ENCODE measurements at places on chromosomes 5 and 9. TPM values are rescaled to one million over a fixed set of nuclear protein-coding genes. Genes with fewer than 3 reads are reported as not detected.

GRCh38 chr5:168218746-168219145, 72.7 kb upstream of the WWC1 start:
- DNase-seq: no peak

The RALGDS gene
- total RNA-seq: 29.5 TPM

- no peak for DNase-seq
These were observed 43.7 kb downstream of the CDH6 start for GRCh38 chr5:31237174-31237573.

- peak; percentile 63 for DNase-seq
These were observed 718 bp upstream of the DENND4C start for GRCh38 chr9:19229595-19230354.

- DNase-seq: peak; percentile 60
These were observed 56.0 kb upstream of the PTGER4 start for GRCh38 chr5:40623480-40624420.

The ANKRD33B gene
- total RNA-seq: 1.9 TPM

The ZNF622 gene
- 25.7 TPM for total RNA-seq

GRCh38 chr5:44568519-44568918, 179.3 kb upstream of the FGF10 start:
- DNase-seq: no peak

The GARIN3 gene
- 3.8 TPM for total RNA-seq

The LCN6 gene
- not detected for total RNA-seq

GRCh38 chr5:159053216-159053615, 46.5 kb downstream of the EBF1 start:
- no peak for DNase-seq

The FGD3 gene
- 57.7 TPM for total RNA-seq

DNA sequence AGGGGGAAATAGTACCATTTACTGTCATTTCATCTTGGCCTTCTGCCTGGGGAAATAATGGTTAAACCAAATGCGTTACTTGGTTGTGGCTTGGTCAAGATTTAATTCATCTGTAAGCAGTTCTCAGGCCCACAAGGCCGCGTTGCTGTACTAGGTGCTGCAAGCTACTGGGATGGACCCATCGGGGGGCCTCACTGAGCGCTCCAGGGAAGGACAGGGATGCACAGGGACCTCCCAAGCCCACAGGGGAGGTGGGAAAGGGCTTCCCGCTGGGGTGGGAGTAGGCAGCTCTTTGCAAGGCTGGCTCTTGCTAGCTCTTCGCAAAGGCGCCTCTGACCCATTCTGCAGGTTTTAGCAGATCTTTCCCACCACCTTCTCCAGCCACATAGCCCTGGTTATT, 8.0 kb downstream of the GFPT2 start:
- DNase-seq: no peak

DNA sequence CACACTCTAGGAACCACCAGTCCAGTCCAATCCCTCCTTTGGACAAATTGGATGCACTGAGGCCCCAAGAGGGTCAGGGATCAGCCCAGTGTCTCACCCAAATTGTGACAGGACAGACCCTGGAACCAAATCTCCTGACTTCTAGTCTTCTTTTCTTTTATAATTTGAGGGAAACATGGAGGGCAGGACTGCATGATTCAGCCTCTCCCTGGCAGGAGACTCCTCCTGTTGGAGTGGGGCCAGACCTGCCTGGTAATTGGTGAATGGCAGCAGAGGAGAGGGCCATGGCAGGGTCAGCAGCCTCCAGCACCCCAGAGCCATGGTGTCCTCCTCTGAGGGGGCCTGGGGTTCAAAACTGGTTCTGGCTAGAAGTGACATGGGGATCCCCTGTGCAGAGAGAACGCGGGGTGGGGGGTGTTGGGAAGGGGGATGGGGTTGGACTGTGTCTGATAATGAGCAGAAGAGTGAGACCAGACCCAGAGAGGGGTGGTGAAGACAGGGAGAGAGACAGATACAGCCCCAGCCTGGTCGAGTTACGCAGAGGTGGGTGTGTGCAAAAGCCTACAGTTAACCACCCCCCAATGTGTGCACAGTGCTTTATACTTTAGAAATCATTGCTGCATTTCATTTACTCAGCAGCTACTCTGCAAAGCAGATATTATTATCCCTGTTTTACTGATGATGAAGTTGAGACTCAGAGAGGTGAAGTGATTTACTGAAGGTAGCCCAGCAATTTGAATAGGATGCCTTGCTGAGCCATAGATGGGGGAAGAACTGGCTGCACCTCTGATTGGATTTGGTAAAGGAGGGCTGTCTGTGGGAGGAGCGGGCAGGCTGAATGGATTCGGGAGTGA, 3.8 kb upstream of the SYNPO start:
- no peak for DNase-seq

- DNase-seq: no peak
These were observed 374.2 kb downstream of the MAN2A1 start for GRCh38 chr5:110063640-110064602.

GRCh38 chr5:170293273-170293672, 4.3 kb downstream of the LCP2 start:
- DNase-seq: peak; percentile 66

- no peak for DNase-seq
These were observed 14.2 kb downstream of the GADD45G start for GRCh38 chr9:89619019-89619418.

DNA sequence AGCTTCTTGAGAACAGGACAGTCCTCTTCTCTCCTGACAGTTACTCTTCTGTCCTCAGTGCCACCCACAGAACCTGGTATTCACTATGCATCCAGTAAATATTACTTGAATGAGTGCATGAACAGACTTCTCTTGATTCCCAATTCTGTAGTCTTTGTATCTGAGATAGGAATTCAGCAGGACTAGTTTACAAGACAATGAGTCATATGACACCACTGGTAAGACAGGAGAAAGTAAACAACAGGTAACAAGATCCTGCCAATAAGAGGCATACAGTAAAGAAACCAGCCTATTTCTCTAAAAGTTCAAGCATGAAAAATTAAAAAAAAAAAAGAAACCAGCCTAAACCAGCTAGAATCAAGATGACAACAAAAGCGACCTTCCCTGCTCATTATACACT, 6.2 kb downstream of the ZNF883 start:
- no peak for DNase-seq

DNA sequence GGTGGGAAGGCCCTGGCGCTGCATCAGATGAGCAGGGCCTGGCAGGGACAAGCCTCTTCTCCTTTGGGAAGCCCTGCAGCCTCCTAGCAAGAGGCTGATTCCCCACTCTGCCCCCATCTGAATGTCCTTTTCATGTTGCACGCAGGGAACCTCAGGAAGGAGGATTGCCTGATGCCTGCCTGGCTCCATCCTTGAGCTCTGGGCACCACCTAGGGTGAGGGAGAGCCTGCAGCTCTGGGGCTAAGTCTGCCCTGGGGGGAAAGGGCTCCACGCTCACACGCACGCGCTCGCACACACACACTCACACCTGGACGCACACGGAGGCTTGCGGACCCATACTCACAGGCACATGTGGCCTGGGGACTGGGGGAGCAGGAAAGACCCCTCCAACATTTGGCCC, 86.6 kb downstream of the LMX1B start:
- no peak for DNase-seq

GRCh38 chr9:91423785-91424402, at the start of gene NFIL3:
TSS of gene NFIL3 (minus strand) at chr9:91423832. CDS start at chr9:91410734, 13,098 bp downstream.
- DNase-seq: peak; percentile 71

The SH3GL2 gene
- total RNA-seq: not detected

GRCh38 chr5:119318256-119318894, 37.4 kb upstream of the TNFAIP8 start:
- peak; percentile 61 for DNase-seq

DNA sequence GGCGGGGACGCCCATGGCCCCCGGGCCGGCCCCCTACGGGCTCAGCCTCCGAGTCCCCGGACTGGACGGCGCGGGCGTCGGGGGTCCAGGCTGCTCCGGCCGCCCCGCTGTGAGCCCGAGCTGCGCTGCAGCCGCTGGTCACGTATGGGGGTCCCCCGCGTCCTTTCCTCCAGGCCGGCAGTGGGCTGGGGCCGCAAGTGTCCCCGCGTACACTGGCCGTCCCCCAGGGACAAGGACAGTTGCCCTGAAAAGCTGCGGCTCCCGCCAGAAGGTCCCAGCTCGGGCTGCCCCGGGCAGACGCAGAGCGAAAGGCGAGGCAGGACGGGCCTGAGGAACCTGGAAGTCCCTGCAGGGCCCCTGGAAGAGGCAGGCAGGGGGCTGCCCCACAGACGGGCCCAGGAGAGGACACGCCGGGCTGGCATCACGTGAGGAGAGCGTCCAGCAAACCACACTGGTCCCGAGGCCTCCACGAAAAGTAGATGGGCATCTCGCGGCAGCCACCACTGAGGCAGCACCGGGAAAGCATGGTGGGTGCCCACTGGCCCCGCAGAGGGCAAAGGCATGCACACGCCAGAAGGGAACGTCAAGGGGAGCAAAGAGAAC, 3.3 kb upstream of the NKD2 start:
- peak; percentile 4 for DNase-seq

- no peak for DNase-seq
These were observed 3.2 kb upstream of the TMEM268 start for GRCh38 chr9:114607671-114608524.

The SV2C gene
- not detected for total RNA-seq

- DNase-seq: no peak
These were observed 36.3 kb upstream of the AKNA start for GRCh38 chr9:114424126-114424525.

DNA sequence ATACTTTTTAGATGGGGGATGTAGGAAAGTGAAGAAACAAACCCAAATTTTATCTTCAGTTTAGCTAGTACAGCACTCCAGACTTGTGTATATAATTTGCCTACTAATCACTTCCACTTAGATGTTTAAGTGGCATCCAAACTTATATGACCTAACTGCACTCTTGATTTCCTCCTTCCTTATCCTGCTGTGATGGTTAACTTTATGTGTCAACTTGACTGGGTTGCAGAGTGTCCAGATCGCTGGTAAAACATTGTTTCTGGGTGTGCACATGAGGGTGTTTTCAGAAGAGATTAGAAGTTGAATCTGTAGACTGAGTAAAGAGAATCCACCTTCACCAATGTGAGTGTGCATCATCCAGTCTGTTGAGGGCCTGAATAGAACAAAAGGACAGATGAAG, 79.8 kb downstream of the PCSK1 start:
- DNase-seq: no peak

DNA sequence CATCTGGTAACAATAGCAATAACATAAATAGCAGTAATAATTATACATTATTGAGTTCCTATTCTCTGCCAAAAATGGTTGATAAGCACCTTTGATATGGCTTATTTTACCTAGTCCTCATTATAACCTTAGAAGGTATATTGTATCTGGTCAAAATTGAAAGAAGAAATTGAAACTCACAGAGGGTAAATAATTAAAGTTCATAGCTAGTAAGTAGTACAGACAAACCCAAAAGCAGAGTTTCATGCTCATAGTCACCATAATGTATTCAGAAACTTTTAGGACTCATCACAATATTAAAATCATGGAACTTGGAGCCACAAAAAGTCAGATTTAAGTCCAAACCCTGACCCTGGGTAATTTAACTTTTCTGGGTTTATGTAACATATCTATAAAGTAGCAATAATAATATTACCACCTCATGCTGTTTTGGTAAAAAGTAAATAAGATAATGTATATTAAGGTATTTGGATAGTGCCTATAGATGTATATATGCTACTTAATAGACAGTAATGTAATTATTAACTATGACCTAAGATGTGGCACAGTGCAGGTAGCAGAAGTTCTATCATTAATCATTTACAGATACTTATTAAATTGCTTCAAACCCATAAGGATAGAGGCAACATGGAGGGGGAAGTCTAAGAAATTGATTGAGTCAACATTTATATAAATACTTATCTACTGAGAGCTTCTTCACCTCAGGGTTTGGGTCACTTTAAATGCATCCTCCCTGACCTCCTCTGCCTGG, 32.4 kb downstream of the STK32A start:
- DNase-seq: no peak

The FAM200C gene
- total RNA-seq: 0.84 TPM

DNA sequence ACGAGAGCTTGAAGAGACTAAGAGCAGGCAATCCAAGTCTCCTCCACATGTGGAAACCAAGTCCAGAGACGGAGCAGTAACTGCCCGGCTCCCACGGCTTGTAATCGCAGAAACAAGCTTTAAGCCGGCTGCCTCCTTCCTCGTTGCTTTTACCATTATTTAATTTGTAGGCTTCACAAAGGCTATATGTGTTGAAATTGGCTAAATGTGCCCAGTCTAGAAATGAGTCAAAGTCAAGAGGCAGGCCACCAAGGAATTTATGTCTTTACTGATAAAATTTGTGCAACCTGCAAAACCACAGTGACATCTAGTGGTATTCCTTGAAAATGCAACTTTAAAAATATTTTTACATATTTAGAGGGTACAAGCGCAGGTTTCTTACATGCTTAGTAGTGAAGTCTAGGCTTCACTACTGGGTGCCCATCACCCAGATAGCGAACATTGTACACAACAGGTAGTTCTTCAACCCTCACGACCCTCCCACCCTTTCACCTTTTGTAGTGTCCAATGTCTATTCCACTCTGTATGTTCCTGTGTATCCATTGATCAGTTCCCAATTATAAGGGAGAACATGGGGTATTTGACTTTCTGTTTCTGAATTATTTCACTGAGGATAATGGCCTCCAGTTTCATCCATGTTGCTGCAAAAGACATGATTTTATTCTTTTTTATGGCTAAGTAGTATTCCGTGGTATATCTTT, 33.5 kb upstream of the EBF1 start:
- no peak for DNase-seq

The HMCN2 gene
- total RNA-seq: not detected

The CTSV gene
- total RNA-seq: 0.95 TPM

The WDR41 gene
- 23.0 TPM for total RNA-seq

The SLC45A2 gene
- not detected for total RNA-seq

- DNase-seq: no peak
These were observed 207.4 kb downstream of the DAB2IP start for GRCh38 chr9:121858788-121859187.

DNA sequence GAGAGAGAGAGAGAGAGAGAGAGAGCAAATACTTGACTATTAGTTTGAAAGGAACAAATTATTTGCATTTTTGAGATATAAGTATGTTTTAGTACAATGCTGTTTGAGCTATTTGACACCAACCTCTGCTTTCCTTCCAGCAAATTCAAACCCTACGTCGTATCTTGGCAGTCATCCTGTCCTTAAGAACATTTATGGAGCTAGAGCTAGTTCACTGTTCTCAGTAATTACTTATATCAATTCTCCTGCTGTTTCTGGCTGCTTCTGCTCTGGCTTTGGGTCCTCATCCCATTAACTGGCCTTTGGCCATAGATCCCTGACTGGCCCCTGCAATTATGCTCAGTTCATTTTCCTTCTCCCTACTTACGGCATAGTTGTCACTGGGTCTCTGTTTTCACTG, 19.9 kb upstream of the ERAP2 start:
- no peak for DNase-seq

Measured in activated naive CD4-positive, alpha-beta T cell treated with anti-CD3 and anti-CD28 coated beads for 36 hours (primary cell).